Sigmoid colon (tissue), 7 donors: ENCODE measurements at places on chromosomes 7 and 10.

DNA sequence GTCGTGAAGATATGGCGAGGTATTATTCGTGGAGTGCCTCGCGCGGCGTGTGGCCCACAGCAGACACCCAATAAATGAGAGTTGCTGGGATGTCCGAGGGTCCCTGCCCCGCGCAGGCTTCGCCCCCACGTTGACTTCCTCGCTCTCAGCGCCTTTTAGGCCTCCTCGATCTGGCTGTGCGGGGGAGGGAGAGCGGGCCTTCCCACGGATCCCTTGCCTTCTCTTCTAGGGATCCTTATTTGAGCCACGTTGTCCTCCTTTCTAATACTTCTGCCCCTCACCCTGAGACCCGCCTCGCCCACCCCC, 660 bp downstream of the VCL start:
- DNase-seq: peak; percentile 72

DNA sequence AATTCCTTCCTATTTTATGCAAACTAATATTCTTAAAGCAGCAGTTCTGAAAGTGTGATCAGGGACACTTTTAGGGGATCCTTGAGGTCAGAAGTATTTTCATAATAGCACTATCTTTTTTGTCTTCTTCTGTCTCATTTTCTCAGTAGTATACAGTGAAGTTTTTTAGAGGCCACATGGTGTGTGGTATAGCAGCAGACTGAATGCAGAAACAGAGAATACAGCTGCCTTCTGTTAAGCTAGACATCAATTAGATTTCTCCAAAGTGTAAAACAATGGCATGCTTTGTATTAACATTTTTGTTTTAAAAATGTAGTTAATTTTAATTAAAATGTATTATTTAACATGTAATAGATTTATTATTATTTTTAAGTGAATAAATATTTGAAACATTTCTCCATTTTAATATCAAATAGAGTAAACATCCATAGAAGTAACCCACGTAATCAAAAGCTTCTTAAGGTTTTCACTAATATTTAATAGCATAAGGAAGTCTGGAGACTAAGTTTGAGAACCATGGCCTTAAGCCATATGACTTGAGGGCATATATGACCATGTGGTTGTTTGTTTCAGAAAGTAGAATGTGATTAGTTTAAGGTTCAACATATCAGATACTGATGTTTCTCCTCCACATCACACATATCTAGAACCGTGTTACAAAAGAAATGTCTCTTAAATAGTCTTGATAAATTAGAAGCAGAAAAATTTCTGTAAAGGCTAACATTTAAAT, 94.0 kb downstream of the PRKG1 start:
- DNase-seq: no peak

DNA sequence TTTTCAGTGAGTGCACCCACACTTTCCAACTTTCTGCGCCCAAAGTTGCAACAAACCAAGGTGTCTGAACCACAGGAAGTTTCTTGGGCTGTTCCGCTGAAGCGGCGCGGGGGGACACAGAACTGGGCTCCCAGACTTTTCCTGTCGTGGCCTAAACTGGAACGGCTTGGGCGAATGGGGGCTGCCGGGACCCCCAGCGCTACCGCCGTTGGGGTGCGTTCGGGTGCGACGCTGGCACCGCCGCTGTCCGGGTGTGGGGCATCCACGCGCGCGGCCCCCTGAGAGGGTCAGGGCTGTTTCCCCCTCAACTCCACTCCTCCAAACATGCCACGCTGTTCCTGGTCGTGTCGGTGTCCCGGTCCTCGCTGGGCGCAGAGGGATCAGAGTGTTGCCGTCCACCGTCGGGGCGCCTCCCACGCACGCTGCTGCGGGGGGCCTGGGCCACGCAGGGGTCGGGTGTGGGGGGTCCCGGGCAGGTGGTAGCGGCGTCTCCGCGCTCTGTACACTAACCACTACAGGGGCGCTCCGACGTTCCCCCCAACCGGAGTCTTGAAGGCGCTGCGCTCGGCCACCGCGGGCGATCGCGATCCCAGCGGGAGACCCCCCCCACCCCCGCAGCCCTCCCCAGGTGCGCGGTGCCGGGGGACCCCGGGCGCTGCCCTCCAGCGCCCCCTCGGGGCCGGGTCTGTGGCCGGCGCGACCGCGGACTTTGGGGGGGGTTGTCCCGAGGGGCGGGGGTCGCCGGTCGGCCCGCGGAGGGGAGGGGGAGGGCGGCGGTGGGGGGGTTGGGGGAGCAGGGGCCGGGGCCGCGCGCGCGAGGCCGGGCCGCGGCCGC, 2.2 kb upstream of the CUX1 start:
- DNase-seq: peak; percentile 71

DNA sequence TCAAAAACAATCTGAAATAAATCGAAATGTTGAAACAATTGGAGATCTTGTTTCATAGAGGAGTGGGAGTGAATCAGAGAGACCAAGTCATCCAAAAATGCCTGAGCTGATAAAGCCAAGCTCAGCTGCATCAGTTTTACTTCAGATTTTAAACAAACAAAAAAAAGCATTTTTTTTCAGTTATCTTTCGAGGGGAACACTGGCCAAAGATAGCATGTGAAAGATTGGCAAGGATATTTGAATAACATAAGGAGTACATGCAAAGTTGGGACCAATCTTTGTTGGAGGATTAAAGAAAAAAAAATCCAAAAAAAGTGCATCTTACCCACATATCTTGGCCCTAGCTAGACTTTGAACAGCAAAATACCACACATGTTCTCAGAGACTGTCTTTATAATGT, 47.2 kb downstream of the RHOBTB1 start:
- no peak for DNase-seq

GRCh38 chr7:108503112-108504026, 22.6 kb downstream of the PNPLA8 start:
- no peak for DNase-seq

DNA sequence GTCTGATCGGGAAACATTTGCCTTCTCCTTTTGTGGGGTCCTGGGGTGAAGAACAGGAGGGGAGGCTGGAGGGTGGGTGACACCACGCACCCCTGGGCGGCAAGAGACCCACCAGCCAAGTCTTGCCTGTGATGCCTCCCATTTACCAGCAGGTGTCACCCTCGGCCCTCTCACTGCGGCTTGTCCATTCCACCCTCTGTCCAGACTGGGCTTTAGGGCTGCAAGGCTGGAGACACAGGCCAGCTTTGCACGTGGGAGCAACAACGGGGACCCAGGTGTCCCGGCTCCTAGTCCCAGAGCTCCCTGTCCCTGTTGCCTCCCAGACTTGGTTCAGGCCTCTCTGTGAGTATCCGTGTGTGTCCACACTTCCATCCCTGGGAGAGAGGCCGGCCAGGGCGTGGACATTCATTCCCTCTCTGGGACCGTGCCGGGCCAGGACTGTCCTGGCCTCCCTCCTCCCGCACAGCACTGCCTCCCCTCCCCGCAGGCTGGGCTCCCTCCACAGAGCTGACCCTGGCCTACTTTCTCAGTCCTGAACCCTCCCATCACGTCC, 36.2 kb upstream of the GTF2IRD1 start:
- DNase-seq: peak; percentile 88

DNA sequence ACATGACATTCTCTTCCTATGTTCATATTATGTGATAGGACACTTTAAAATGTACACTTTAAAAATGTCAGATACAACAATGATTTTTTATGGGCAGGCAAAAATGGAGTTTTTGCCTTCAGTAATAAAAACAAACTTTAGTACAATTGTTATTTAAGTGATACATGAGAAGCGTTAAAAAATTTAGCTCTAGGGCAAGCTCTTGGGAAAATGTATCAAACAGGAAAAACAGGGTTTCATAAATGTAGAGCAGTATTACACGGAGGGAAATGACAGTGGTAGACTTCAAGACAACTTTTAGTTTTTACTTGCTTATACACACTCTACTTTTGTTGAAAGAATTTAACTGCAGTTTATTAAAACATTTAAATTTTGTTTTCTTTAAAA, 1.5 kb downstream of the FHIP2A start:
- no peak for DNase-seq

DNA sequence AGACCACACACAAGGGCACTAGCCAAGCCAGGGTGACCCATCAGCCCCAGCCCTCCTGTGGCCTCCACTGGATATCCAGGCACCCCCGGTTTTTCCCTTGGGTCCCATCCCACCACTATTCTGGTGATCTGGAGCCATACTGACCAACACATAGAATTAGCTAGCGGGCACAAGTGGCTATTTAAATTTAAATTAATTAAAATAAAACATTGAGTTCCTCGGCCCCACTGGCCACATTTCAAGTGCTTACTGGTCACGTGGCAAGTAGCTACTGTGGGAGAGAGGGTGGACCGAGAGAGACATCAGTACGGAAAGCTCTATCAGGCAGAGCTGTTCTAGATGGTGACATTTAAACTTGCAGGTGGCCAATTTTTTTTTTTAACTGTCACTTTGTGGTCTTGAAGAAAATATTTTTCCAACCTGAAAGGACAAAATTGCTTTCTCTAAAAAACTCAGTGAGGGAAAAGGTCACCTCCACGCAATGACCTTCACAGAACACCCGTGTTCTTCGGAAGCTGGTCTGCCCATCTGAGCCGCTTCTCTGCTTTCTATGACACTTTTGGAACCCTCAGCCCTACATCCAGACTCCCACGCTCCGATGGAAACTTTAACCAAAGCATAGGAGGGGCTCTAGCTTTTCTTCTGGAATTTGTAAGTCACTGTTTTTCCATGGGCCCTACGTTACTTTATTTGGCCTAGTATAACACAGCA, 30.0 kb downstream of the HIPK2 start:
- DNase-seq: no peak

GRCh38 chr10:33820531-33820930, 486.1 kb upstream of the NRP1 start:
- no peak for DNase-seq
